Bronchial epithelial cell (primary cell): ENCODE measurements at places on chromosomes 6 and 20.
A peak's percentile ranks its signal among the peaks of the same experiment; 100 is the strongest.

GRCh38 chr20:59779656-59780380, 153.6 kb downstream of the SYCP2 start:
- DNase-seq: no peak

- DNase-seq: no peak
Observed at GRCh38 chr6:81999826-82000225, 247.3 kb upstream of the TENT5A start.

DNA sequence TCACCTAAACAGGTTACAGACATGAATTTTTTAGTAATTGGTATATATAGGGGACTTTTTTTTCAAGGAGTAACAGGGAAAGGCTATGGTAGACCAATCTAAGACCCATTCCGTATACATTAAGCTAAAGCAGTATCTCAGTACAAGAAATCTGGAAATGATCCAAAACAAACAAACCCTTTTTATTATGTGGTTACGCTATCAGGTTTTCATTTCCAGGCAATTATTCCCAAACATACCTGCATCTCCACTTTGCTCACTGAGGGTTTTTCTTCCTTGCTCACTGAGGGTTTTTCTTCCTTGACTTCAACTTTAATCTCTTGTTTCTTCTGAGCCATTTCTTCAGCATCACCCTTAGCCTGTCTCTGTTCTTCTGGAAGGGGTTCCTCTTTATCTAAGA, 107.3 kb downstream of the EPB41L2 start:
- peak; percentile 20 for DNase-seq

DNA sequence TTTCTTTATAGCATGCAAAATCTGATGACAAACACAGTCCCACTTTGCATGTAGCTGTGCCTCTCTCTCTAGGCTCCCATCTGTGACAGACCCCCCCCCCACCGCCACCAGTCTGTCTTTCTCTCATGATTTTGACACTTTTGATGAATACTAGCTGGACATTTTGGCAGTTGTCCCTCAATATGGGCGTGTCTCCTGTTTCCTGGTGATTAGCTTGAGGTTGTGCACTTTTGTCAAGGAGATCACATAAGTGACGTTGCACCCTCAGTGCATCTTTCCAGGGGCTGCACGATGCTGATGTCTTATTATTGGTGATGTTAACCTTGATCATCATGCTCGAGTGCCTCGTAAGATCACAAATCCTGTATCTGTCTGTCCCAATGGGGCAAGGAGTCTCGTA, 155.1 kb downstream of the EYA2 start:
- no peak for DNase-seq

DNA sequence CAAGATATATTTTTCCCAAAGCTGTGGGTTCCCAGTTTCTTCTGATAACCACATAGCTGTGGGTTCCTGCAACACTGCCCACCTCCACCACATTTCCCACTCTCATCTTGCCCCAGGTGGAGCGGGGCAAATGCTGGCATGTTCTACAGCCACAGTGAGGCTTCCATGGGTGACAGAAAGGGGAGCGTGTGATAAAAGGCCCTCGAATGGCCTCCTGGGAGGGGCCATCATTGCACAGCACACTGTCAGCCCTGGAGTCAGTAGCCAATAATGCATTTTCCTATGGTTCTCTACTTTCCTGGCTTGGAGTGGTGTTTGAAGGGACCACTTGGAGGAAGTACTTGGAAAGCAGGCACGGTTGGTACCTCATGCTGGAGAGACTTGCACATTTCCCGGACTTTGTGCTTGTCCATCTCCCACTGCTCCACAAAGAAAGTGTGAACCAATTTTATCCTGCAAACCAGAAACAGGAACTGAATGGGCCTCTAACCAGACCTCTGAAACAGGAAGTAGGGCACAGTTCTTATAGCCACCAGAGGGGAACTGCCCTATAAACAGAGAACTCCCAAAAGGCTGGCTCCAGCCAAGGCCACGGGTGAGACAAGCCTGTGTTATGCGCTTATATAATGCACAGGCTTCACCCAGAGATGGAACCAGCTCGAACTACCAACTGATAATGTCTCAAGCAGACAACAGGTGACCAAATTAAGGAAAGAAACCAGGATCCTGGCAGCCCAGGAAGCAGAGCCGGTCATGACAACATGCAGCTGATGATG, 8.6 kb downstream of the MAP3K5 start:
- no peak for DNase-seq

DNA sequence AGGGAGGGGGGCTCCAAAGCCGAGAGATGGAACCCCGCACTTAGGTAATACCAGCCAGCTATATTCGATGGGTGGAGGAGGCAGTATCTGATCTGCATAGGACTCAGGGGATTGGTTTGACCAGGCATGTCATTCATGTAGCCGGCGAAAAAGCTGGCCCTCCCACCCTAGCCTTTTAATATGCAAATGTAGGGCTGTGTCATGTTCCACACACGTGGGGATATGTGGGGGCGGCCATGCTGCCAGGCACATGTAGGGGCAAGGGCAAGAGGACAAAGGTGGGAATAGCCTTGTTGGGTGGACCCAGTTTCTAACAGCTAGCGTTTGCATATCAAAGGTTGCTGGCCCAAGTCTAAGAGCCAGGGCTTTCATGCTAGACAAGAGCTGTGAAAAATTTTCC, 39.1 kb upstream of the DDR1 start:
- no peak for DNase-seq

- DNase-seq: no peak
Observed at GRCh38 chr6:44514576-44515193, 127.2 kb downstream of the CDC5L start.

GRCh38 chr20:17233626-17234025, 6.8 kb downstream of the PCSK2 start:
- DNase-seq: no peak

GRCh38 chr6:43544461-43544860, 27.6 kb downstream of the POLR1C start:
- no peak for DNase-seq

- DNase-seq: no peak
Observed at GRCh38 chr20:37243937-37244571, 17.6 kb downstream of the GHRH start.

GRCh38 chr6:113380591-113380990, 476.6 kb upstream of the MARCKS start:
- DNase-seq: no peak

DNA sequence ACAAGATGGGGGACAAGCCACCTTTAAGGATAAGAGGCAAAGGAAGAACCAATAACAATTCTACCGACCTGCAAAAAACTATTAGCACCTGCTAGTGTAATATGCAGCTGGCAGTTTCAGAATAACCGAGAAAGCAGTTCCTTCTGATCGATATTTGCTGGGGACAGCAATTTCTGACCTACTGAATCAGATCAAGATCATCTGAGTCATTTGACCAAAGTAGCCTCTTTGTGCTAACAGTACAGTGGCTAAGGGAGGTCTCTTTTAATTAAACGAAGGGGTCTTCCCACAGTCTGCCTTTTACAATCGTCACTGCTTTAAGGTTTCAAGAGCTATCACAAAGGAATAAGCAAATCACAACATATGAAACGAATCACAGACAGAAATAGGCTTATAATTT, 318.9 kb downstream of the BTBD9 start:
- no peak for DNase-seq

- no peak for DNase-seq
Observed at GRCh38 chr20:46765506-46766120, 56.2 kb downstream of the SLC2A10 start.
